ENCODE measurements at places on chromosomes 6 and 20. TPM values are rescaled to one million over a fixed set of nuclear protein-coding genes. Genes with fewer than 3 reads are reported as not detected.

- DNase-seq, result peak; percentile 32
Observed at GRCh38 chr20:10652660-10653261, 21.0 kb downstream of the JAG1 start.

DNA sequence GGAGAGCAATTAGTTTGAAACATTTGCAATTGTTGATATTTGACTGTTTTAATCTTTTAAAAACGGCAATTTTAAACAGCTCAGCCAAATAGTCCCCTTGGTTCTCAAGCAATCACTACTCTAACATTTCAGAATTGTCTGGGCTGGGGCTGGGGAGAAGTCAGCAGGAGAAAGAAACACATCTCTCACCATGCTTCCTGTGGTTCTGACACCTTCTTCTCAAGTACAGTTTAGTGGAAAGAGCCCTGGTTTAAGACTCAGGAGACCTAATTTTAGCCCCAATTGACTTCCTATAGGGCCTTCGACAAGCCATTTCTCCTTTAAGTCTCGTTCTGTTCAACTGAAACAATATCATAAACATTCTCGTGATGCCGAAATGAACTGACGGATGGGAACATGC is 168.4 kb upstream of the CDYL start:
- DNase-seq, result no peak

DNA sequence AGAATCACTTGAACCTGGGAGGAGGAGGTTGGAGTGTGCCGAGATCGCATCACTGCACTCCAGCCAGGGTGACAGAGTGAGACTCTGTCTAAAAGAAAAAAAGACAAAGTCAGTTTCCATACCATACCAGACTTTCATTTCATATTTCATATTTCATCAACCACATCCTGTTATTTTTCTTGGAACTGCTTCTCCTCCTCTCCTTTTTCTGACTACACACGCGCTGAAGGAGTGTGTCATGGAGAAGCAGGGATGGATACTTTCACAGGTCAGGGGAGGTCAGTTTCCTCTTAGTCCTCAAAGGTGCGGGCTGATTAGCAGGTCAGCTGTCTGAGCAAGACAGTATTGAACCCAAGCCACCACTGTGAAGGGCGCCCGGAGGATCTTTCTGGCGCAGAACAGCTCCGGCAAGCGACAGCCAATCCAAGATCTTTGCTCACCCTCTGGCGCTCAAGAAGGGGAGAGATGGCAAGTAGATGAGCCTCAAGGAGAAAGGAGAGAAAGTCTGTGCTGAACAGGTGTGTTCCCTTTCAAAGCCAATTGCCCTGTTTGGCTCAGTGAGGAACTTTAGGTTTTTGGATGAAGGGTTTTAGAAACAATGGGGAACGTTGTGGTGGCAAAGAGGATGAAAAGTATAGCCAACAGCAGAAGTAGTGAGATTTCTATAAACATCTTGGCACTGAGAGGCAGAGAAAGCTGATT is 18.9 kb upstream of the SYNJ2 start:
- DNase-seq, result no peak

- peak; percentile 28 for DNase-seq
Observed at GRCh38 chr20:31788578-31788977, 30.6 kb upstream of the MYLK2 start.

Gene SPTLC3
- 3.8 TPM for total RNA-seq

Data from A172 (cell line).